ENCODE measurements at places on chromosomes 16 and 17. TPM values are rescaled to one million over a fixed set of nuclear protein-coding genes. Genes with fewer than 3 reads are reported as not detected.

Gene CES3
- 1.5 TPM for total RNA-seq

Gene CDK3
- total RNA-seq = 4.5 TPM

Gene GUCY2D
- total RNA-seq = not detected

Gene KIF2B
- total RNA-seq = not detected

Gene FZD2
- 35.0 TPM for total RNA-seq

Gene KRTAP4-9
- total RNA-seq = not detected

Data from A549 treated with RU486 at 1 μM for 4 hours (cell line).